ENCODE measurements at places on chromosomes 5 and 9. TPM values are rescaled to one million over a fixed set of nuclear protein-coding genes. Genes with fewer than 3 reads are reported as not detected.

DNA sequence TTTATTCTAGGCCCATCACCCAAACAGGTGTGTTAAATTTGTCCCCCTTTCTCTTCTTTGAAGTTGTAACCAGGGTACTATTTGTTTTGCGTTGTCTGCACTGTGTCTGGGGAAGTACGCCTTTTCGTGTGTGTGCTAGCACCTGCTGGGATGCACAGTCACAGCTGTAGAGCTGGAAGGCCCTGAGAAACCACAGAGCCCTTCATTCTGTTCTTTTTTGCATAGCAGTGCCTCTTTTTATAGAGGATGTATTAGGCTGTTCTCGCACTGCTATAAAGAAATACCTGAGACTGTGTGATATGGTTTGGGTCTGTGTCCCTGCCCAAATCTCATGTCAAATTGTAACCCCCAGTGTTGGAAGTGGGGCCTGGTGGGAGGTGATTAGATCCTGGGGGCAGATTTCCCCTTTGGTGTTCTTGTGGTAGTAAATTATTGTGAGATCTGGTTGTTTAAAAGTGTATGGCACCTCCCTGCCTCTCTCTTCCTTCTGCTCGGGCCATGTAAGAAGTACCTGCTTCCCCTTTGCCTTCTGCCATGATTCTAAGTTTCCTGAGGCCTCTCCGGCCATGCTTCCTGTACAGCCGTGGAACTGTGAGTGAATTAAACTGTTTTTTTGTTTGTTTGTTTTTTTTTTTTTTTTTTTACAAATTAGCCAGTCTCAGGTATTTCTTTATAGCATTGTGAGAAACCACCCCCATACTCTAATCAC is 14.0 kb downstream of the SEC61B start:
- peak overlapping the region; percentile 53 for H3K27ac ChIP-seq
- no peak for DNase-seq
- no peak overlapping the region for H3K4me3 ChIP-seq
- H3K27me3 ChIP-seq: no peaks in the 10 kb centered on the region
- no peaks in the 10 kb centered on the region for H3K4me1 ChIP-seq
- H3K36me3 ChIP-seq: peaks cover 8% of the 10 kb centered on the region

GRCh38 chr9:137402746-137403145 is 20.2 kb downstream of the EXD3 start:
- no peaks in the 10 kb centered on the region for H3K36me3 ChIP-seq
- H3K4me1 ChIP-seq: peaks cover 16% of the 10 kb centered on the region
- no peaks in the 10 kb centered on the region for H3K27me3 ChIP-seq
- no peak overlapping the region for H3K4me3 ChIP-seq
- no peak for DNase-seq
- H3K27ac ChIP-seq: no peak overlapping the region

- H3K36me3 ChIP-seq: no peaks in the 10 kb centered on the region
- H3K27me3 ChIP-seq: no peaks in the 10 kb centered on the region
- DNase-seq: no peak
Observed at GRCh38 chr9:88396836-88397577, 8.8 kb downstream of the SPIN1 start.

DNA sequence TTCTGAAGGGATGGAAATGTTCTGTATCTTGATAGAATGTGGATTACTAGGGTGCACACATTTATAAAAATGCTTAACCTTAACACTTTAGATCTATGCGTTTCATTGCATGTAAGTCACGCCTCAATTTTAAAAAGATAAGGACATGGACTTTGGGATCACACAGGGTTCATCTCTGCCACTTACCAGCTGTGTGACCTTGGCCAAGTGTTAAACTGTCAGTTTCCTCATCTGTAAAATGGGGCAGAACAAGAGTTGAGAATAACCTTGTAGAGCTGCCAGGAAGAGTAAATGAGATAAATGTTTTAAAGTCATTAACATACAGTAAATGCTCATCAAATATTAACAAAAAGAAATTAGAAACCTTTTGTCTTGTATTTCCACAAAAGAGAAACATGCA is 53.5 kb downstream of the NR6A1 start:
- H3K4me1 ChIP-seq: no peaks in the 10 kb centered on the region
- H3K36me3 ChIP-seq: no peaks in the 10 kb centered on the region
- no peak overlapping the region for H3K27ac ChIP-seq
- no peaks in the 10 kb centered on the region for H3K27me3 ChIP-seq
- no peak for DNase-seq

DNA sequence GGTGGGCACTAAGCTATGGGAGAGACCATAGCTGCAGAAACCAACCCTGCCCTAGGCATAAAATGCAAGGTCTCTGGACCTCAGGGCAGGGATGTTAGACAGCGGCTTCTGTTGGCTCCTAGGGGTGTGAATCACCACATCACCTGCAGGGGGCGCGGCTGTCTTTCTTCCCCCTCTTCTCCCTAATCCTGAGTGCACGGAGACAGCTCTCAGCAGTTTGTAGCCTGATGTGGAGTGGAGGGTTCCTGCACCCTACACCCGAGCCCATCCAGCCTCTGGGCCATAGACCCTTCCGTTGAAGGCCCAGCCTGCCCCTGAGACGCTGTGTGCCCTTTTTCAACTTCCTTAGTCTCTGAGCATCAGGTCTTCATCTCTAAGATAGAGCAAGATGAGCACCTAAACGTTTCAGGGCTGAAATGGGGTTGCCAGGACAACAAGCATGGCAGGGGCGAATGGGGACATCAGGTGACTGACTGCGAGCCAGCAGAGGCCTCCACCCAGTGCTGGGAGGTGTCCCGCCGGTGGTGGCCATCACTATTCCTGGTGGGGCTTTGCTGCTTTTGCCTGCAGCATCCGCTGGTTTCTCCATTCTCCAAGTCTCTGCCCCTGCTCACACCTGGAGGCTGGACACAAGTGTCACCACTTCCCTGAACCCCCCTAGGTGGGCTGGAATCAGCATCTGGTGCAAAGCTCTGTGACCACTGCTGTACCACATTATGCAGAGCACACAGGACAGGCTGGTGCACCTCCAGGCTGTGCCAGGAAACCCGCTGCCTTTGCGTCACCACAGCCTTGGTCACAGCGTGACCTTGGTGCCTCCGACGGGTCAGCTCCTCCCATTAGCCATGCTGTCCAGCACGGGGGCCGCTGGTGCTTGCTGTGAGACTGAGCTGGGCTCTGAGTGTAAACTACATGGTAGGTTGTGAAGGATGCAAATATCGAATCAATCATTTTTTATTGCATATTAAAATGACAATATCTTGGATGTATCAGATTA is 2.5 kb upstream of the SEC16A start:
- H3K27ac ChIP-seq: no peak overlapping the region
- H3K36me3 ChIP-seq: no peaks in the 10 kb centered on the region
- H3K27me3 ChIP-seq: no peaks in the 10 kb centered on the region
- peaks cover 23% of the 10 kb centered on the region for H3K4me1 ChIP-seq

DNA sequence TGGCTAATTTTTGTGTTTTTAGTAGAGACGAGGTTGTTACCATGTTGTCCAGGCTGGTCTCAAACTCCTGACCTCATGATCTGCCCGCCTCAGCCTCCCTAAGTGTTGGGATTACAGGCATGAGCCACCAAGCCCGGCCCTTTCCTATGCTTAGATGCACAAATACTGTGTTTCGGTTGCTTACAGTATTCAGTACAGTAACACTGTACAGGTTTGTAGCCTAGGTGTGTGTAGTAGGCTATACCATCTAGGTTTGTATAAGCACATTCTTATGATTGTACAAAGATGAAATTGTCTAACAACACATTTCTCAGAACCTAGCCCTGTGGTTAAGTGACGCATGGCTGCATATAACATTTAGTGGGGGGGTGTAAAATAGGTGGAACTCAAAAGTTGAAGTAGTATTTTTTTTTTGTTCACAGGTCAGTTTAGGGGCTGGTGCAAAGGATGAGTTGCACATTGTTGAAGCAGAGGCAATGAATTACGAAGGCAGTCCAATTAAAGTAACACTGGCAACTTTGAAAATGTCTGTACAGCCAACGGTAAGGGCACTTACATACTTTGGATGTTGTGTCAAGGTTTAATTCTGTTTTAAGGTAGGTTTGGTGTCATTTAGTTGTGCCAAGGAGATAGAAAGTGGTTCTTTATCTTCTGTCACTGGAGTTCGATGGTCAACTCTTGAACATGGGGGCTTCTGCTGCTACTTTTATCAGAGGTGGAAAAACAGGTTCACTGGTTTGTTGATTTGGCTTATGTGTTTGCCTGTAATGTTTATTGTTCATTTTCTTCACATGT is 3.4 kb downstream of the NPM1 start:
- no peak for DNase-seq
- peaks cover 34% of the 10 kb centered on the region for H3K4me1 ChIP-seq
- no peak overlapping the region for H3K27ac ChIP-seq
- no peaks in the 10 kb centered on the region for H3K27me3 ChIP-seq
- H3K4me3 ChIP-seq: no peak overlapping the region
- H3K36me3 ChIP-seq: peaks cover 9% of the 10 kb centered on the region

- no peaks in the 10 kb centered on the region for H3K36me3 ChIP-seq
- no peaks in the 10 kb centered on the region for H3K27me3 ChIP-seq
- no peaks in the 10 kb centered on the region for H3K4me1 ChIP-seq
- H3K27ac ChIP-seq: no peak overlapping the region
Observed at GRCh38 chr9:109249615-109250014, 71.2 kb downstream of the EPB41L4B start.

- no peaks in the 10 kb centered on the region for H3K36me3 ChIP-seq
- no peak overlapping the region for H3K27ac ChIP-seq
- H3K27me3 ChIP-seq: no peaks in the 10 kb centered on the region
- H3K4me3 ChIP-seq: no peak overlapping the region
- H3K4me1 ChIP-seq: no peaks in the 10 kb centered on the region
Observed at GRCh38 chr5:157026789-157027424, 32.0 kb downstream of the HAVCR1 start.

DNA sequence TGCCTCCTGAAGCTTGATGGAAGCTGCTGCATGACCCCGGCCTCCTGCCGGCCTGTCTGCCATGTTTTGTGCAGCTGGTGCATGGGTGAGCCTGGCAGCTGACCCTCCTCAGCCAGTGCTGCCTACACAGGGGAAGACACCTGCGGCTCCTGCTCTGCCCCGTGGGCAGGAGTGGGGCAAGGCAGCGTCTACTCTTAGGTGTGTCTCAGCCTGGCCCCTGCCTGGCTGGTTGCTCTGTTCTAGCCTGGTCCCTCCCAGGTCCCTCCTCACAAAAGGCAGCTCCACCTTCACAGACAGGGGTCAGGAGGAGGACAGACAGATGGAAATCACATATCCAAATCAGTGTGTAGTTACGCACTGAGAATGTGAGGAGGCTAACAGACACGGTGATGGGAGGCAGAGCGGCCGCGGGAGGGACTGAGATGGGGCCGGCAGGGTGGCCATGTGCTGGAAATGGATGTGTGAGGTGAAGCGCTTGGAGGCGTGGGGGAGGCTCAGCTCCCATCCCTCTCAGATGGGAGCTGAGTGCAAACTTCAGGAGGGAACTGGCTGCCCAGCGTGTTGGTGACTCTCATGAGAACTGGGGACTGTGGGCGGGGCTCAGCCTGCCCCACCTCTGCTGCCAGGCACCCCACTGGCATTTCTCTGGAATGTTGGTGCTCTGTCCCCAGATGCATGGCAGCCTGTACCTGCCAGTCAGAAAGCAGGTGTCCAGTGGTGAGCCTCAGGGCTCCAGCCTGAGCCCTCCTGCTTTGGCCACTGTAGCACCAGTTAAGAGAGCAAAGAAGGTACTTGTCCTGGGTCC is 43.4 kb downstream of the PPARGC1B start:
- DNase-seq: no peak
- H3K4me1 ChIP-seq: no peaks in the 10 kb centered on the region
- H3K27me3 ChIP-seq: no peaks in the 10 kb centered on the region

- peaks cover 14% of the 10 kb centered on the region for H3K4me1 ChIP-seq
- no peaks in the 10 kb centered on the region for H3K27me3 ChIP-seq
- H3K4me3 ChIP-seq: no peak overlapping the region
- H3K27ac ChIP-seq: no peak overlapping the region
- peak; percentile 7 for DNase-seq
- H3K36me3 ChIP-seq: no peaks in the 10 kb centered on the region
Observed at GRCh38 chr9:113646491-113646890, 183.0 kb downstream of the RGS3 start.

- DNase-seq: no peak
- no peaks in the 10 kb centered on the region for H3K4me1 ChIP-seq
- no peaks in the 10 kb centered on the region for H3K27me3 ChIP-seq
- H3K27ac ChIP-seq: no peak overlapping the region
- H3K4me3 ChIP-seq: no peak overlapping the region
Observed at GRCh38 chr5:76701298-76701697, 14.6 kb upstream of the F2R start.

DNA sequence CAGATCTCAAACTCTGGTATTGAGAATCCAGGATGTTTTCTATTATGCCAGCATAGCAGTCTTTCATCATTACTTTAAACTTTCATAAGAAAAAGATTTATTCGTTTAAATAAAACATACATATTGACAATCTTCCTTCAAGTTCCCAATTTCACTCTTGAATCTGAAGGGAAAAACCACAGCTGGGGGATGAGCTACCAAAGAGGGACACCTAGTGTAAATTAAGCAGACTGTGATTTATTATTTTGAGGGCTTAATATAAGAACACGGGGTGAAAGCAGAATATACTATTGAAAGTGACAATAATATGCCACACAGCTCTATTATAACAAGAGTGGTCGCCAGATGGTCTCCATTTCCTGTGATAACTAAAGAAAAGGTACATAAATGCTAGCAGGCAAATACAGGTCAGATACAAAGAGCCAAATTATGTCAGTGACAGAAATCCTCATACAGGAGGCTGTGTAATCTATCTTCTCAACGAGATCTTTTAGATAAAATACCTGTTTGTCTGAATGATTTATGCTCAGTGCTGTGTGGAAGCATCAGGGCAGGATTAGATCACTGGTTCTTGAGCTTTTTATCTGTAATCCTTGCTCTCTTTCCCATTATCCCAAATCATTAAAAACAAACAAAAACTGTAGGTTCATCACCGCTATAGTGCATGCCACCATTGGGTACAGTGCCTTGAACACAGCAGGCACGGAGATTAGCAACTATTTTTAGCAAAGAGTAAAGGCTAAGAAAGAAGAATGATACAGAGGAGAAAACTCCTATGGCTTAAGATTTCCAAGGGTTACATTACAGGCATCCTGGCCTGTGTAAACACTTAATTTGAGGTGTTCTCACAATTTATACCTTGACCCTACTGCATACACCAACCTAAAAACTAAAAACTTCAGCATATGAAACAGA is 116.6 kb downstream of the DROSHA start:
- no peak overlapping the region for H3K4me3 ChIP-seq
- H3K36me3 ChIP-seq: no peaks in the 10 kb centered on the region
- no peaks in the 10 kb centered on the region for H3K27me3 ChIP-seq
- no peaks in the 10 kb centered on the region for H3K4me1 ChIP-seq
- H3K27ac ChIP-seq: no peak overlapping the region

- no peak overlapping the region for H3K4me3 ChIP-seq
- H3K27ac ChIP-seq: no peak overlapping the region
- no peak for DNase-seq
- H3K36me3 ChIP-seq: no peaks in the 10 kb centered on the region
- no peaks in the 10 kb centered on the region for H3K4me1 ChIP-seq
Observed at GRCh38 chr9:90053027-90053426, 448.2 kb downstream of the GADD45G start.

The HBEGF gene
- 17.6 TPM for total RNA-seq

The SPATA31D3 gene
- total RNA-seq: not detected

The F2RL2 gene
- total RNA-seq: 3.1 TPM

Measured in sigmoid colon (tissue), 7 donors.